H9 (cell line): ENCODE measurements at places on chromosomes 6 and 20. TPM values are rescaled to one million over a fixed set of nuclear protein-coding genes. Genes with fewer than 3 reads are reported as not detected.

MDN1 gene
- total RNA-seq = 110 and 117 TPM in 2 replicates

SLC39A7 gene
- total RNA-seq = 105 and 107 TPM in 2 replicates

ANKEF1 gene
- 8.3 and 9.7 TPM in 2 replicates for total RNA-seq

SALL4 gene
- 276 and 279 TPM in 2 replicates for total RNA-seq

SLC25A27 gene
- 3.8 and 5.1 TPM in 2 replicates for total RNA-seq

RAB44 gene
- total RNA-seq = 0.04 TPM in 1 of 2 replicates, not detected in the other
